Calu3 (cell line): ENCODE measurements at places on chromosomes 1 and 21. TPM values are rescaled to one million over a fixed set of nuclear protein-coding genes. Genes with fewer than 3 reads are reported as not detected.

The HMGCS2 gene
- not detected in 2 replicates for total RNA-seq

GRCh38 chr1:162964901-162965300 is 103.9 kb upstream of the CCDC190 start:
- H3K27ac ChIP-seq = no peak overlapping the region
- H3K27me3 ChIP-seq = no peaks in the 10 kb centered on the region
- no peaks in the 10 kb centered on the region for H3K4me1 ChIP-seq
- no peak overlapping the region for H3K4me3 ChIP-seq
- DNase-seq = no peak

GRCh38 chr1:10267319-10267718 is 56.9 kb downstream of the KIF1B start:
- no peak overlapping the region for H3K4me3 ChIP-seq
- H3K27ac ChIP-seq = no peak overlapping the region
- H3K4me1 ChIP-seq = no peaks in the 10 kb centered on the region
- DNase-seq = no peak
- peaks cover 4% of the 10 kb centered on the region for H3K36me3 ChIP-seq

The TMEM39B gene
- 18.9 and 19.5 TPM in 2 replicates for total RNA-seq

DNA sequence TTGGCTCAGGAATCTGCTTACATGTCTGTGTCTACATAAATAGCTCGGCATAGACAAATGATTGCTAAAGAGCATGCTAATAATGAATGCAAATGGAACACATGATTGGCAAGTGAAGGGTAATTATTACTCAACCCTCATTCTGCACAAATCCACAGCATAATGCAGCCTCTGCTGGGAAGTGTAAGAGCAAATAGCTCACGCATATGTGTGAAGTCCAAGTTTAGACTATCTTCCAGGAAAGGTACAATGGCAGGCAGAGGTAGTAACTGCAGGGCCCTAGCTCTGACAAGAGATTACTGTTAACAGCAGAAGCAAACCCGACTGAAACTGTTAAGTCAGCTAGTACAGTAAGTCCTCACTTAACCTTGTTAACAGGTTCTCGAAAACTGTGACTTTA is 7.0 kb upstream of the IL6R start:
- no peaks in the 10 kb centered on the region for H3K36me3 ChIP-seq
- peaks cover 15% of the 10 kb centered on the region for H3K27me3 ChIP-seq
- H3K4me1 ChIP-seq = no peaks in the 10 kb centered on the region
- no peak overlapping the region for H3K4me3 ChIP-seq
